ENCODE measurements at places on chromosomes 4 and X.

GRCh38 chrX:2696698-2697215, 5.7 kb downstream of the CD99 start:
- DNase-seq, result peak; percentile 92

- DNase-seq, result no peak
These were observed 38.3 kb upstream of the SPINK2 start for GRCh38 chr4:56859841-56860240.

DNA sequence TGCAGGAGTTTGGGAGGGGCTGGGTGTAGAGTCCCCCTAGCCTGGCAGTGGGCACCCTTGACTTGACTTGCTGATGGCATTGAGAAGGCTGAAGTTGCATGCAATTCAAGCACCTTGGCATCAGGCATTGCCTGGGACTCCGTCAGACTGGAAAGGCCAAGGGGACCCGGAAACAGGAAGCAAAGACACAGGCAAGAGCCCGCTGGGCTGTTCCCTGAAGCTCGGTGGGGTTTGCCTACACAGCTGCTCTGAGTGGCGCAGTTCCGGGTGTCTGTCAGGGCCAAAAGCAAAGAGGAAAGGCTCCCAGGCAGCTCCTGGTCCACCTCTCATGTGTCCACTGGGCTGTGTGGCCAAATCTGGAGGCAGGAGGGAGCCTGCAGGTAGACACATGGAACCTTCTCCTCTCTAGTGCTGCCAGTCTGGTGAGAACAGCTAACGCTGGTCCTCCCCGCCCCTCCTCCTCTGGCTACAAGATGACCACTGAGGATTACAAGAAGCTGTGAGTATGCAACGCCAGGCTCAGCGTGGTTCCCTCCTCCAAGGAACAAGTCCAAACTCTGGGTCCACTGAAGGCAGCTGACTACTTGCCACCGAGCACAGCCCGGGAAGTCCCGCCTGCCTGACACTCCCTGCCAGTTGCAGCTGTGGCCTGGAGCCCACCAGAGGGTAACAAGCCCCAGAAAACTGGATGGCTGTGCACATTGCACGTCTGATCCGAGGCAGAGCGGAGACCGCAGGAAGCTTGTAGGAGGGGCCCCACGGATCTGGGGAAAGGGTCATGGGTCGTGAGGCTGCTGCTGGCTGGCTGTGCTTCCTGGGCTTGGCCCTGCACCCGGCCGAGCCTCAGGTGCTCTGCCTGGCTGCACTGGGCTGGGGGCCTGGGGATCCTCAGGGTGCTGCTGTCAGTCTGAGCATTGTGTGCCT, 20.1 kb downstream of the ZNF185 start:
- no peak for DNase-seq

DNA sequence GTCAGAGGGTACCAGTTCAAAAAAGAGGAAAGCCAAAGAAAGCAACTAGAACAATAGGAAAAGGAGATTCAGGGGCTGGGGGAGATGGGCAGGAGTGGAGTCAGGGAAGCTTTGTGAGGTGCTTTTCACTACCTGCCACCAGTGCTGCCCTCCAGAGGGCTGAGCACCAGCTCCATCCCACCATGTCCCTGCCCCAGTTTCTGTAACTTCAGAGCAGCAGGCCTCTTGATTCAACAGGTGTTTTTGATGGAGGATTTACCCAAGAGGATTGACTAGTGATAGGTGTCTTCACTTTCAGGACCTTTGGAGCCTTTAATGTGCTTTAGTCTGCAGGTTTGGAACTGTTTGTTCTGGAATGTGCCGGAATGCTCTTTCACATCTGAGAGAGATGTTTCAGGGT, 12.1 kb downstream of the KIT start:
- DNase-seq, result no peak

- DNase-seq, result no peak
These were observed 11.8 kb upstream of the UGT2A3 start for GRCh38 chr4:68963374-68963773.

DNA sequence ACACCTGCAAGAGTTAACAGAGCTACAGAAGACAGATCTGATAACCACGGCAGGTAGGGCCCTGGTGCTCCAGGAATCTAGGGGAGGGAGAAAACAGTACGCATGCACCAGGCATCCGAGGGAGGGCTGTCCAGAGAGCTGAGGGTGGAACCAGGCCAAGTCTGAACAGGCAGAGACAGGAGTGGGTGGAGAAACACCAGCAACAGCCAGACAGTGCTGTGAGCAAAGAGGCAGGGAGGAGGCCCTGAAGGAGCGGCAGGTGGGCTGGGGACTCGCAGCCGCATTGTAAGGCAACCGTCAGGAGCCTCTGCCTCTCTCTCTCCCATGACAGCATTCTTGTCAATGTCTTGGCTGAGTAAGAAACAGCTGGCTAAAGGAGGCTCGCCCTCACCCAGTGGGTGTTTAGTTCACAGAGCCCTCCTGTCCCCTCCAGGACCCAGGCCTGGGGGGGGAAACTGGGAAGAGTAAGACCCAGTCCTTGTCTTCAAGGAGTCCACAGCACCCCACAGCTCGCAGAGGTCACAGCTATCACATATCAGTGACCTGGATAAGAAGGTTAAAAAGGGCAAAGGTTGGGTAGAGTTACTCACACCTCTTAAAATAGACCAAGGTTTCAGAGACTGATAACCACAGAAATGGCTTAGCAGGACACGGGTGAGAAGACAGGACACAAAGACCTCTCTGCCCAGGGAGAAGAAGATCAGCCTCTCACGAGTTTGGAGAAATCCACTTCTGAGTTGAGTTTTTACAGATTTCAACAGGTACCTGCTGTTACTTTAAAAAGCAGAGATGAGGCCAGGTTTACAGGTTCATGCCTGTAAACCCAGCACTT, 10.5 kb downstream of the ACSL1 start:
- DNase-seq, result peak; percentile 29

- DNase-seq, result no peak
These were observed 22.4 kb downstream of the NEXMIF start for GRCh38 chrX:74902806-74903205.

GRCh38 chrX:137195991-137196390, 162.2 kb upstream of the GPR101 start:
- peak; percentile 3 for DNase-seq

DNA sequence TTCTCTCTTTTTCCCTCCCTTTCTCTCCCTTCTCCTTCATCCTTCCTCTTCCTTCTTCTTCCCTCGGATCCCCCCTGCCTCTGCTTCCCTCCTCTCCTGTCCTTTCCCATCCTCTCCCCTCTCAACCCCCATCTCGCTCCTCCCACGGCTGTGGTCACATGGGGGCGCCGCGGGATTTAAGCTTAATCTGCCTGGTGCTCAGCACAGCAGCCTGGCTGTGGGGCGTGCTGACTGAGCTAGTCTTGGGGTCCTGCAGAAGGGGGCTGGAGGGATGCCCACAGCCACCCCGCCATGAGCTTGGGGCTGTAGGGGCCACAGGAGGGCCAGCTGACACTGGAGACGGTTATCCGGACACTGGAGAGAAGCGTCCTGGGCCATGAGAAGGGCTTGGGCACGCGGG, 10.7 kb downstream of the SMIM10L2A start:
- DNase-seq, result no peak

DNA sequence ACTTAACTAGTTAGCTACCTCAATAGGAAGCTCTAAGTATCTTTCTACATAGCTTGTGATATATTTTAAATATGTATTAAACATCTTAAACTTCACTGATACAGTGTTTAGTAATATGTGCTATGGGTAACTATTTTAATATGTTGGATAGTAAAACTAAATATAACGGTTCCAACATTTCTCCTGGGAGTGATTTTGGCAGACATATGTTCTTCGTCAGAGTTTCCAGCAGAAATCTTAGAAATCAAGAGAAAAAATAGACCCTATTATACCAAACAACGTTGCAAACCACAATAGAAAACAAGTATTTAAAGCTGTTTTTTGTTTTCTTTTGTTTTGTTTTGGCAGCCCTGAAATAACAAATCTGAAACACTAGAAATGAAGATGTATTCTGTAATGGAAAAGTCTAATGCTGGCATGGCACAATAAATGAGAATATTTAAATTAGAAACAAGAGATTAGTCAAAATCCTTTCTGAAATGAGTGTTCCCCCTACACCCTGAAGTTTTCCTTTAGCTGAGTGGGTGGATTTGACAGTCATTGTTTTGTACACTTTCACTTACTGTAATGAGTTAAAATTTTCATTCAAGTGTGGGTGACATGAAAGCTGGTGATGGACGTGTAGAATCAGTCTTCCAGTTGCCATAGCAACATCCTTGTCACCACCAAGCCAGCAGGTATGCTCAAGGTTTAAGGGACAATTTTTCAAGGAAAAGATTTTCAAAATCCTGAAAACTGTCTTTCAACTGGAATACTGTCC, 233.5 kb downstream of the SCFD2 start:
- no peak for DNase-seq

DNA sequence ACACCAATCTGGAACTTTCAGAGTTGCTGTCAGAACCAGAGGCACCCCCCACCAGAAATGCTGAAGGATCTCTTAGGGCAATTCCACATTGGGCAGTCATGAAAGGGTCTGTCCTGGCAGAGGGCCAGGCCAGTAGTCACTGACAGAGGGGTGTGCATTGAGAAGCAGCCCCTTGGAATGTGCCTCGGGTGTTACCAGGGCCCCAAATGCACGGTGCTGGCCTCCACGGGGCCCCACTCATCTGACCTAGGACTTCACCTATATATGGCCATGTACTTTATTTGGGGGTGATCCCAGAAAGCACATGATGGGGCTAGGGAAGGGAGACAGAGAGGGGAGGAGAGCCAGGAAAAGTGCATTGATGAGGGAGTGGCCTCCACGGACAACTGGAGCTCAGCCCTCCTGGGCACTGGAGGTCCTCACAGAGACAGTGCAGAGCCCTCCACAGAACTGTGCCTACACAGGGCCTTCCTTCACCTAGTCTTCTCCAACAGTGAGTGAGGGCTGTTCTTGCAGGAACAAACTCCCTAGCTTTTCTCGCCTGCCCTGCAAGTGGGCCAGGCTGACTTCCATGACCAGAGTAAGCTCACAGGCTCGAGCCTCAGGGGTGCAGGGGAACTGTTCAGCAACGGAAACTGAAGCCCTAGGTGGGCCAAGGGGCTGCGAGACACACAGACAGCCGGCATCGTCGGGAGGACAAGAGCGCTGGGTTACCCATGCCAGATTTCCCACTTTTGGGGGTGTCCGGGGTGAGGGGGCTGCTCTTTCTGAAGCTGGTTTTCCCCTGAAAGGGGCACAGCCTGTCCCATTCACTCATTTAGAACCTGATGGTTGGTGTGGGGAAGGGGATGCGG, 136.2 kb downstream of the HMX1 start:
- no peak for DNase-seq

DNA sequence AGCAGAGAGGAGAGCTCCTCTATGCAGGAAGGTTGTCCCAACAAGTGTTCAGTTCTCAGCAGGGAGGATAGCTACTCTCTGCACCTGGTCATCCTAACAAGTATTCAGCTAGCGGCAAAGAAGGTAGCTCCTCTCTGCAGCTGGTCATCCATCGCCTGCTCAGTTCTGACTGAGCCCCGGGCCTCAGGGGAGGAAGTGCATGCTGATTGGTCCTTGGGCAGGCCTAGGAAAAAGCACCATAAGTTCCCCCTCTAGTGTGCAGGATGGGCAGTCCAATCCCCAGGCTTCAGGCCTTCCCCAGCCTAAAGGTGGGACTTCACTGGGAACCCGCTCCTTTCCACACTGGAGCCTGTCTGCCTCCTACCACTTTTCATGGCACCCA, 4.4 kb upstream of the FBXW7 start:
- no peak for DNase-seq

DNA sequence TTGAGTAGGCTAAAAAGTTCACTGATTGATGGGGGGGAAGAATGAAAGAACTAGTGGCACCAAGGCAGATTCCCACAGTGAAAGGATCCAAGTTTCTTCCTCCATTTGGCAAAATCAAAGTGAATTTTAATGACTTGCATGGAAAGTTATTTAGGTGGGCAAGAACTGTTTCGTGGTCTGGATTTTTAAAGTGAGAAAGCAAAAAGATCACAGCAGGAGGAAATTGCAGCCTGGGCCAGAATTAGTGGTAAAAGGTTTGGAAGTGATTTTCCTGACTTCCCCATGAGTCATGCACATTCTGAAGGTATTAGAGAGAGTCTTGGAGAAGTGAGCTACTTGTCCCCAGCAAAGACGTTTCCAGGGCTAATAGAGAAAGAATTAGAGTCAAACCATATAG, 207.8 kb downstream of the ANTXR2 start:
- DNase-seq, result peak; percentile 42

DNA sequence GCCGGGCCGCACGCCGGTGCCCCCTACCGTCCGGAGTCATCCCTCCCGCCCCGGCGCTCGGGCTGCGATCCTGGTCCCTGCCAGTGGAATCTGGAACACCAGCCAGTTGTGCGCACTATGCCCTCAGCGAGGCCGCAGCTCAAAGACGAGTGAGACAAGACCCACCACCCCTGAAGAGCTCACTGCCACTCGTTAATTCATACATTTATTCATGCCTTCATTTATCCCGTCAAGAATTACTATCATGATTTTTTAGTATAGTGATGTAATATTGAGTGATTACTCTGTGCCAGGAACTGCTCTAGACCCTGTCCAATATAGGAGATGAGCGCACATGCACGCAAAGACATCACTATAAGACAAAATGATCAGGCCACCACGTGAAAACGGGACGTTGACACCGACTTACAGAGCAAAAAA, 247 bp upstream of the PPA2 start:
- peak; percentile 84 for DNase-seq

DNA sequence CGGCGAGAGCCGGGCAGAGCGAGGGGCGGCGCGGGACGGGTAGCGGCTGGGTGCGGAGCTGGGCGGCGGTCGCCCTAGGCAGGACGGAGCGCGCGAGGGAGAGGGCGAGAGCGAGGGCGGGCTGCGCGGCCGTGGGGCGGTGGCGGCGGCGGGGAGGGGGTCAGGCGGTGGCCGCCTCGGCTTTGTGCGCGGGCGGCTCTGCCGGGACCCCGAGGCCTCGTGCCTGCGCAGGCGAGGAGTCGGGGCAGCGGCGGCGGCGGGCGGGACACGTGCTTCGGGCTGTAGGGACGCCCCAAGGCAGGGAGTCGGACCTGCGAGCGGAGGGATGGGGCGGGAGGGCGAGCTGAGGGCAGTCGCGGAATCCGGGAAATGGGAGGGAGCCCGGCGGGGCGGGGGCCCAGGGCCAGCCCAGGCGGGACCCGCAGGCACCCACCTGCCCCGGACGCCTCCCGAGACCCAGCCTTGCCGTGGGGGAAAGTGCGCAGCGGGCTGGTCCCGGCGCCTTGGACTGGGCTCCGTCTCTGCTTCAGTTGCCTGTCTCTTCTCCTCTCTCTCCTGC, 465 bp downstream of the BMPR1B start:
- peak; percentile 4 for DNase-seq

DNA sequence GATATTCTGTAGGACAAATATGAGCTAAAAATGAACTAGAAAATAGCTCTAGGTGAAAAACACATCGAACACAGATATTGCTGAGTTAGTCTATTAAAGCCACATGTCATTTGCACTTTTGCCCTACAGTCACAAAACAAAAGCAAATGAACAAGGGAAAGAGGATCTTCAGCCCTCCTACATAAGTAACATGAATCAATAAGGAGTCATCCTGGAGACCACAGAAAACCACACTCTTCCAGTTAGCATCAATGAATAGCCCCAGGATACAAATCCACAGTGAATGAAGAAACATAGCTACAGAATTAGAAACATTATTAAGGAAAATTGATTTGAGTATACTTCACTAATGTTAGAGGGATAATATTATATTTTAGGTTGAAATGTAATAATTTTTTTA, 311.4 kb downstream of the MAPK10 start:
- DNase-seq, result peak; percentile 57

- DNase-seq, result no peak
These were observed 12.7 kb downstream of the PGK1 start for GRCh38 chrX:78116766-78117165.
